NCI-H748 treated with DMSO at 0.1 percent for 48 hours (cell line): ENCODE measurements at places on chromosomes 7 and 10.

GRCh38 chr7:138974103-138974502 is 7.1 kb downstream of the KIAA1549 start:
- DNase-seq, result no peak

DNA sequence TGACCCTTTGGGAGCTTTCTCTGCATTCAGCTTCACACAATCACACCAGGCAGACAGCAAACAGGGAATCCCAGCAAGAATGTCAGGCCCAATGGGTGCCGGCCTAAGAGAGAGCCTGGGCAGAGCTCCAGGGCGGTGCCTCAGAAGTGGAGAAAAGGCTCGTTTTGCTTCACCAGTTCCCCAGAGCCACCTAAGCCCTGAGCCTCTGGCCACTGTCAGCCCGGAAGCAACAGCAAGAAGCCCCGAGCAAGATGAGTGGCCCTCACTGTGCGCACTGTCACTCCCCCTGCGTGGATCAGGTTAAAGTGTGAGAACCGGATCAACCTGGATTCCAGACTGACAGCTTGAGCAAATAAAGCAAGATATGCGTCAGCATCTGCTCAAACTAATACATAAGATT is 14.7 kb downstream of the CNPY1 start:
- no peak for DNase-seq

GRCh38 chr10:122352817-122353525 is 21.5 kb upstream of the PLEKHA1 start:
- DNase-seq, result no peak

DNA sequence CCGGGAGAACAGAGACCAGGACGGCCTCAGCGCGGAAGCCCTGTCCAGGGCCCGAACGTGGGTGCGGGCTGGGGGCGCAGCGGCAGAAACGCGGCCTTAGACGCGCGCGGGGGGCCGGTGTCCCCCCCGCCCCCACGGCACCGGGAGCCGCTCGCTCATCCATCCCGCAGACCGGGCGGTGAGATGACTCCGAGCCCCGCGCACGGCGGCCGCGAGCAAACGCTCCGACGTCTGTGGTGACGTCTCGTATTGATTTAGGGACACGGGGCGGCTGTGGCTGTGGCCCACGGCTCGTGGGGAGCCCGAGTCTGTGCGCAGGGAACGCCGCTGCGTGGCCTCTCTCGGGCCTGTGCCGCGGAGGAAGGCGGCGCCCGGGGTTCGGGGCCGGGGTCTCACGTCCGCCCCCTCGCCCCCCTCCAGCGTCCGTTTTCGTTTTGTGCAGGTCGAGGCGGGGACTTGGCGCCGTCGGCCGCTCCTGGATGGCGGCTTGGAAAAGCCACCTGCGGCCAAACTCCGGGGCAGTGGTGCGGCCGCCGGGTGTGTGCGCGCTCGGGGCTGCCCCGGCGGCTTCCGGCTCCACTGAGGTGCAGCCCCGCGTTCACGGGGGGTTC is 1.0 kb upstream of the NKX6-2 start:
- no peak for DNase-seq

DNA sequence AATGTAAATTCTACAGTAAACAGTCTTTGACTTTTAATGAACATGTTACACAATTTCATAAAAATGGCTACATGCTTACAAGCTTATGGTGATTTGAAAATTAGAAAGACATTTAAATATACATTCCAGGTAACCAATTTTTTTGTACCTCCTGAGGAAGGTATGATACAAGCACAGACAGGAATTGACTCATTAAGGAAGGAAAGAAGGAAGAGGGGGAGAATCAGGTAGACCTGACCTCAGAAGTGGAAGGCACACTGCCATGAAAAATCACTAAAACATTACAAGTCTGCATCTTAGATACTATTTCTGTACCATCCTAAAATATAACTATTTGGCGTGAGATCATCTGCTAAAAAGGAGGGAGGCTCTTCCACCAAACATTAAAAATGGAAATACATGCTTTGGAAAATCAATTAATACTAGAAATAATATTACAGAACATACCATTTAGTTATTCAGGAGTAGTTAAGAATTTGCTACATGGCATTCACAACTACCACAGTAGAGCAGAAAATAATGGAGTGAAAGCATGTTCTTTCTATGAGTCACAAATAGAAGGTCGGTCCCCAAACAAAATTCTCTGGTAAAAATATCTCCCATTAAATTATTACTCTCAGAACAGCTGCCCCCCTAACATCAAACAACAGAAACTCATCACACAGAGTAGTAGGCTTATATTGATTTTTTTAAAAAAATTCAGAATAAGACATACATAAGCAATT is 15.2 kb downstream of the RAB11FIP2 start:
- no peak for DNase-seq

DNA sequence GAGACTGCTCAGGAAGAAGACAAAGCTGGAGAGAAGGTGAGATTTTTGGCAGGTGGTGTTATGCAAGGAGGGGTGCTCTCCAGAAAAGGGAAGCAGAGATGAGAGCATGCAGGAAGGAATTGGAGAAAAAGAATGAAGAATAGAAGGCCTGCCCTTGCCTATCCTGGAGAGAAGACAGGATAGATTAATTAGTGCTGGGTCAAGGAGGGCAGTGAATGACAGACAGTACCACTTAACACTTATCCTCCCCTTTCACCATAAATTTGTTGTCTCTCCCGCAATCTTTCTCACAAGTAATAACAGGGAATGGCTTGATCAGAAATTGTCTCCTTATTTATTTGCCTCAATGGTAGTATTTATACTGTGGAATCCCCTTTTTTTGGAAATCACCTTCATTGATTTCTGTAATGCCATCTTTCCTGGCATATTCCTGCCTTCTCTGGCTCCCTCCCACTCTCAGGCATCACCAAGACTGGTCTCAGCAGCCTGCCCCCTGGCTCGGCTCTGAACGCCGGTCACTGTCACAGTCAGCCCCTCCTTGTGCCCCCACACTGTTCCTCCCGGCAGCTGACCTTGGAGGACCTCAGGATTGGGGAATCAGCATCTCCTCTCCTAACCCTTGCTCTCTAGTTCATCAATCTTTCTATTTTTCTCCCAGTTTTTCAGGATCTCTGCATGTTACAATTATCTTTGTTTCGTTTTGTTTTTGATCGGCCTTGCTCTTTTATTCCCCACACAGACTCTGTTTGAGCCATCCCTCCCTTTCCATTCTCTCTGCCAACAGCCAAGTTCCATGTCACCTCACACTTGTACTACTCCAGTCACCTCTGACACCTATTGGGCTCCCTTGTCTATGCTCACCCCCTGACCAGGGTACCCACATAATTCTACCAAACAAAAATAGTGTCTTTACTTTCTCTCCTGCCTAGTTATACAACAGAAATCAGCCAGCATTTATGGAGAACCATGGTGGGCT is 294.2 kb downstream of the PLXDC2 start:
- no peak for DNase-seq

- no peak for DNase-seq
Observed at GRCh38 chr10:133151543-133151972, 8.5 kb upstream of the KNDC1 start.

DNA sequence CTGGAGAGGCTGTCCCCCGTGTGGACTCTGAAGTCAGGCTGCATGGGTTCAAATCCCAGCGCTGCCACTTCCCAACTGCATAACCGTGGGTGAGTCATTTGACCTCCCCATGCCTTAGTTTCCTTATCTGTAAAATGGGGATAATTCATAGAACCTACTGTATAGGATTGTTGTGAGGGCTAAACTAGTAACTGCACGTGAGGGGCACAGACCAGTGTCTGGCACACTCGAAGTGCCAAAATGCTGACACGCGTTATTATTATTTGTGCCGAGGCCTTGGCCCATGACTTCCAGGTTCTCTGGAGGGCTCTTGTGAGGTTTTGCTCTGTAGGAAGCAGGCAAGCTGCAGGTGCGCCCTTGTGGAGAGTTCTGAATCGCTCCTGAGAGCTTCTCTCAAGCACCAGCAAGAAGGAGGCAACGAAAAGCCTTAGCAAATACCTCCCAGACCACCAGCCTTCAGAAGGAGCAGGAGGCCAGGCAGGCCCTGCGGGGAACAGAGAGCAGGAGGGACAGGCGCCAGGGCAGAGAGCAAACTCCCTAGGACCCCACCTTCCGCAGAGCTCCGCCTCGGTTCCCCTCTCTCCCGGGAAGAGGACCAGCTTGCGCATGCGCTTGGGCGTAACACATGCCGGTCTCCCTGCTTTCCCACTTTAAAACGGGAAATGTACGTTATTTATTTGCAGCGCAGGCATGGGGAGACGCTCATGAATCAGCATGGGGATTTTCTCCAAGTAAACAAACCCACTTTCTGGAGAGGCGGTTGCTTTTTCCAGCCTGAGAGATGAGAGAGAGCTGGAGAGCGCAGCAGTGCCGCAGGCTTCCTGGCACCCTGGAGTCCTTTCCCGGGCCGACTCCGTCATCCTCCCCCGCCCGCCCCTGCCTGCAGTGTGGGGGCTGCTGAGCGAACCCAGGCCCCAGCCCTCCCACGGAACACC is 39.6 kb downstream of the SORCS3 start:
- DNase-seq, result no peak

DNA sequence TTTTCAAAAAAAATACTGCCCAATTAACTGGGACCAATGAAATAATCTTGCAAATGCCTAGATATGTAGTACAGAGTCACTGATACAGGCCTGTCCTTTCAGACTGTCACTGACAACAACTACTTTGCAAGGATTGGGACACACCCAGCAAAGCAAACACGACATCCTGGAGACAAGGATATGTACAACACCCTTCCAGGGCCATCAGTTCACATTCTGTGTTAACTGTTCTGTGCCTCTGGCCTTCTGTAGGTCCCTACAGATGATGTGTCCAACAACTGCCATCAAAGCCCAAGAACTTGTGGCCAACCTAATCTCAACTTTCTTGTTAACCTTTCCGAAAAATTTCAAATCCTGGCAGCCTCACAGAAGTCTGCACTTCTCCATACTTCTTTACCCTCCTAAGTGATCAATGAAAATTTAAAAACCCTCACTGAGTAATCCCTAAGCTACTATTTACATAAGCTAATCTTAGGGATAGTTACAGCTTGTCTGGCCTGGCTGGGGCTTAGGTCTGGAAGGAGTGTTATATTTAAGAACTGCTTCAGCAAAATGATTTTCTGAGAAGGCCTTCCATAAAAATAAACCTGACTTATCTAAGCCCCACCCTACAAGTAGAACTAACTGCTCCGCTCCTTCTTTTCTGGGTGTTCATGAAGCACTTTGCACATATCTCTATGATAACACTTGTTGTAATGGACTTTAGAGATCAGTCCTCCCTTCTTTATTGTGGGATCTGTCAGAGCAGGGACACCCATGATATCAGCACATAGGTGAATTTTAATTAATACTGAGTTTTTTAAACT is 21.0 kb downstream of the COBL start:
- DNase-seq, result peak; percentile 59

- DNase-seq, result no peak
Observed at GRCh38 chr10:81828251-81828650, 46.7 kb upstream of the NRG3 start.

DNA sequence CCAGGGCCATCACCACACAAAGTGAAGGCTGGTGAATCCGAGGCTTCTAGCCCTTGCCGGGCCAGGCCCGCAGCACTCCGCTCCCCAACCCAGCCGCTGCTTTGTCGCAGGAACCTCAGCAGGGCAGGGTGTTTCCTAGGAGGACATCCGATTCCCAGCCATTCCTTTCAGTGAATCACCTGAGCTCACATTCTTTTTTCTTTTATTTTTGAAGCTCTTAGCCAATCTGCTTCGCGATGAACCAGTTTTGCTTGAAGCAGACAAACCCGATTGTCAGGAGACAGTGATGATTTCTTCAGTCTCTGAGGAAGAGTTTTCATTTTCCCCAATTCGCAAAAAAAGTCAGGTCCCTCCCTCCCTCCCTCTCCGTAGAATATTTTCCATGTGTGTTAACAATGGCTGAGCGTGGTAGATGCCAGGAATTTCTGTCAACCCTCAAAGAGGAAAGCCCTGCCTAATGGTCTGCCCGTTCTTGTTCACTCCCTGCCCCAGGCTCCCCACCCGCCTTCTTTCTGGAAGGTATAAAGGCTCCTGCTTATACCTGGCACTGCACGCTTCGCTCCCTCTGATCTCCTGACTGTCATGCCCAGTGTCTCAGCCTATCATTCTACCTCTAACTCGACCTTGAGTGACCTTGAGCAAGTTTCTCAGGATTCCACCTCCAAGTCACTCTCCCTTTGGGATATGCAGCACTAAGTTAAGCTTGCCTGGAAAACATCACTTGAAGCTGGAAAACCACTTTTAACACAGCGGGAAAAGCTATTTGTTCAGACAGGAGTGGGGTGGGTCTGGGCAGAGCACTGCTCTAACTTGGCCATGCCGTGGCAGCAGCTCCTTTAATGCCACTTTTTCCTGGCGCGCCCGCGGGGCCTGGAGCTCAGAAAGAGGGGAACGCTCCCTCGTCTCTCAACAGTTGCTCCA is 35.1 kb downstream of the EGFR start:
- no peak for DNase-seq

DNA sequence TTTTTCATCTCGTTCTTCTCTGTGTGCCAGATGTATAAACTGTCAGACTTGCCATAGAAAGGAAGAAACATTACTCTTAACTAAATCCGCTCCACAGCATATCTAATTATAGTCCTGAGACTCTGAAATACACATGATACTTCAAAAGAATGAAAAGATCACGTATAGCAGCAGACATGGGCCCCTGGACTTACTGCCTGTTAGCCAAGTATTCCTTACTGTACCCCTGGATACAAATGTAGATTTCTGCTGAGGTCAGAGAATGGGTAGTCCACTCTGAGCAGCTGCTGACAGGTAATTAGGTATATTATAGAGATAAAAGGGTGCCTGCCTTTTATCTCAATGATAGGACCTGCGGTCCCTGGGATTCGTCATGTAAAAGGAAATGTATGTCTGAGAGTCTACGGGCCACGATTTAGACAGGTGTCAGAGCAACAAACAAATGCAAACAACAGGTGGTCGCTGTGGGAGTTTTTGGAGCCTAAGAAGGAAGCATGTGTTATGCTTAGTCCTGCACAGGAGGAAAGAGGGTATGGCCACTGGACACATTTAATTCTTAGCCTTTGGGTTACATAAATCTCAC is 69.4 kb downstream of the VOPP1 start:
- peak; percentile 87 for DNase-seq

GRCh38 chr10:120508966-120509365 is 51.9 kb downstream of the PLPP4 start:
- DNase-seq, result no peak

DNA sequence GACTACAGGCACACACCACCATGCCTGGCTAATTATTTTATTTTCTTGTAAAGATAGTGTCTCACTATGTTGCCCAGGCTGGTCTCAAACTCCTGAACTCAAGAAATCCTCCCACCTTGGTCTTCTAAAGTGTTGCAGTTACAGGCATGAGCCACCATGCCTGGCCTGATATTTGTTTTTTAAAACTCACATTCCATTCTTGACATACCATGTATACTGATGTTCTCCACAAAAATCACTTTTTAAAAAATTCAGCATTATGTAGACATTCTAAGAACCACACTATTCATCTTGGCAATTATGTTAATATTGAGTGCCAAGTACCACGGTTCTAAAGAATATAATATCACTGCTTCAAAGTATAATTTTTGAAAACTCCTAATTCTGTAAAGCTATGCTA is 43.5 kb downstream of the IDE start:
- DNase-seq, result no peak

GRCh38 chr7:144730224-144730623 is 105.6 kb downstream of the TPK1 start:
- DNase-seq, result no peak
